Stimulated activated CD8-positive, alpha-beta memory T cell treated with anti-CD3 and anti-CD28 coated beads, Interleukin-2, amount 100 ng/mL, for 48 hours (primary cell): ENCODE measurements at places on chromosomes 6 and 20.

GRCh38 chr6:149223120-149223903, 94.2 kb upstream of the TAB2 start:
- DNase-seq = no peak

DNA sequence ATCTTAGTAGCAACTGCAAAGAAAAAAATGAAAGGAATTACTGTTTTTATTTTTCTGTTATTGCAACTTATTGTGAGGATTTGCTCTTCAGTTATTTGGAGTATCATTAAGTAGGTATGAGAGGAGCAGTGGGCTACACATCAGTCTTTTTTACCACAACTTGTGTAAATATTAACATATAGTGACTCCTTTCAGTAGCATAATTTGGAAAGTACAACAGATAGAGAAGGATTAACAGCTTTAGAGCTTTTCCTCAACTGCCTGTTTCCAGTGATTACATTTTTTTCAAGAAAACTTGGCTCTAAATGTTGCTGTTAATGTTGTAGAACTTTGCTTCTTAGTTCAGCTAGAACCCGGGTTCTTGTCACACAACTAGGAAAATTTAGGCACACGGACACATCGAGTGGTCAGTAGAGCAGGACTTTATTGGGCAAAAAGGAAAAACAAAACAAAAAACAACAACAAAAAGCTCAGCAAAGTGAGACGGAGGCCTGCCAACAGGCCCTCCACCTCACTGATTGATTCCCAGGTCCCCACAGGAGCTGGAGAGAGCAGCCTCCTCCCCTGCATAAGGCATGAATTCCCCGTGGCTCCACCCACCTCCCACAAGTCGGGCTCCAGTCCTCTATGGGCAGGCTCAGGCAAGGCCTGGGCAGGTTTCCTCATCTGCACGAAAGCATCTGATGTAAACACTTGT, 75.1 kb downstream of the ADGRG6 start:
- DNase-seq = no peak

GRCh38 chr6:150036081-150036480, 10.7 kb upstream of the RAET1L start:
- DNase-seq = no peak

GRCh38 chr20:32354592-32355416, 3.3 kb upstream of the ASXL1 start:
- DNase-seq = no peak

DNA sequence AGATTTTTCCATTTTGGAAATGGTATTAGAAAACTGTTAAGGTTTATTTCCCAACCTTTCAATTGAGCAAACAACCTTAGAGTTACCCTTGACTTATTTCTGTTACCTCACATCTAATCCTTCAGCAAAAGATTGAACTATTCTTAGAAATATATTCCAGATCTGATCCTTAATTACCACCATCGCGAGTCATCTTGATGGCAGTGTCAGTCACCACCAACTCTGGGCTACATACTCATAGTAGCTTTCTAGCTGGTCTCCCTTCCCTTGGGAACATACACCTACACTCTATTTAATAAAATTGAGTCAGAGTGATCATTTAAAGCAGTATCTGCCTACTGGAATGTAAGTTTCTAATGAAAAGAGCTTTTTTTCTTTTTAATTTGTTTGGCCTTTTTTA, 308.2 kb downstream of the EYS start:
- DNase-seq = no peak

DNA sequence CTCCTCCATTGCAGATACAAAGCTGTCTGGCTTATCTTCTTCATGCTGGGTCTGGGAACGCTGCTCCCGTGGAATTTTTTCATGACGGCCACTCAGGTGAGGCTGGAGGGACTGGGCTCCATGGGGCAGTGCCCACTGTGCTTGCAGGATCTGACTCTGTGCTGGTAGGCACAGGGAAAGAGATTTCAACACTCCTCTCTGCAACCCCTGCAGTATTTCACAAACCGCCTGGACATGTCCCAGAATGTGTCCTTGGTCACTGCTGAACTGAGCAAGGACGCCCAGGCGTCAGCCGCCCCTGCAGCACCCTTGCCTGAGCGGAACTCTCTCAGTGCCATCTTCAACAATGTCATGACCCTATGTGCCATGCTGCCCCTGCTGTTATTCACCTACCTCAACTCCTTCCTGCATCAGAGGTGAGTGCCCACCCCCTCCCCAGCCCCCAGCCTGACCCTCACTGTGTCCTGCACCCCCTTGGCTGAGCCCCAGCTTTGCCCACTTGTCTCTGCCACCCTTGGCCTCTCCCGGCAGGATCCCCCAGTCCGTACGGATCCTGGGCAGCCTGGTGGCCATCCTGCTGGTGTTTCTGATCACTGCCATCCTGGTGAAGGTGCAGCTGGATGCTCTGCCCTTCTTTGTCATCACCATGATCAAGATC, 6.1 kb downstream of the SLC29A1 start:
- no peak for DNase-seq

- DNase-seq = no peak
These were observed 40.8 kb upstream of the EPB41L1 start for GRCh38 chr20:36113566-36114250.

- DNase-seq = no peak
These were observed 5.9 kb downstream of the AARS2 start for GRCh38 chr6:44307217-44307616.

DNA sequence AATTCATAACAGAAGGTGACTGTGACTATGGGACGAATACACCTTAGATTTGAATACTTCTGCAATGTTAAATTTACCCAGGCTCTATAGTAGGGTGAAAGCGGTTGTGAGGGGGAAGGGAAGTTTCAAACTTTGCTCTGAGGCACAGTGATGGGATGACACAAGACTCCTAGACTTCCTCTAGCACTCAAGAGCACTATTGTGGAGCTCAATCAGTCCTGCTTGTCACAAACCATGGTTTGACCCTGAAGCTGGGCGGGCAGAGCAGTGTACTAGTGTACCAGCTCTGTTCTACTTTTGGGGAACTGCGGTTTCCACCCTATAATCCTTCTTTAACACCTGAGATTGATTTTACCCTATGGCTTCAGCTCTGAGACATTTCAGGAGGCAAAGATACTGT, 17.1 kb downstream of the TRIM27 start:
- no peak for DNase-seq

DNA sequence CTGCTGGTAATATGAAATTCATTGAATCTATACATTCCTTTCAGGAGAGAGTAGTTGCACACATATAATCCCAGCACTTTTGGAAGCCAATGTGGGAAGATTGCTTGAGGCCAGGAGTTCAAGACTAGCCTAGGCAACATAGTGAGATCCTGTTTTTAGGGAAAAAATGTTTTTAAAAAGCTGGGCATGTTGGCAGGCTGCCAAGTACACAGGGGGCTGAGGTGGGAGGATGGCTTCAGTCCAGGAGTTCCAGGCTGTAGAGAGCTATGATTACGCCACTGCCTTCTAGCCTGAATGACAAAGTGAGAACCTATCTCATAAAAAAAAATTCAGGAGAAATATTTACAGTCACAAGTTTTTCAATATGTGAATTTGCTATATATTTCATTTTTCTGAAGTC, 71.9 kb downstream of the GRM1 start:
- DNase-seq = no peak

DNA sequence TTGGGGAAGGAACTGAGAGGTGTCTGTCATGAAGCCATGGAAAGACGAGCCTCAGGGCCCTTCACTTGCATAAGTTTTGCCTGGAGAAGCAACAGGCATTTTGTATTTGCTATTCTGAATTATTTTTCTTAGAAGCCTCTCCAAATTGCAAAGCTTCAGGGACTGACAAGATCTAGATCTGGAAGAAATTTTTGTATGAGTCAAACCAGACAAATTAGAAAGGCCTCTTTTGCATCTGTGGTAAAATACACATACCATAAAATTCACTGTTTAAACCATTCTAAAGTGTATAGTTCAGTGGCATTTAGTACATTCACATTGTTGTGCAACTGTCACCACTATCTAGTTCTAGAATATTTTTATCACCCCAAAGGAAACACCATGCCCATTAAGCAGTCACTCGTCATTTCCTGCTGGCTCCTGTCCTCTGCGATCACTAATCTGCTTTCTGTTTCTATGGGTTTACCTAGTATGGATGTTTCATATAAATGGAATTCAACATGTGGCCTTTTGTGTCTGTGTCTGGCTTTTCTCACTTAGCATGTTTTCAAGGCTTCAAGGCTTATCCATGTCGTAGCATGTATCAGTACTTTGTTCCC, 269.1 kb downstream of the PHF3 start:
- DNase-seq = no peak

DNA sequence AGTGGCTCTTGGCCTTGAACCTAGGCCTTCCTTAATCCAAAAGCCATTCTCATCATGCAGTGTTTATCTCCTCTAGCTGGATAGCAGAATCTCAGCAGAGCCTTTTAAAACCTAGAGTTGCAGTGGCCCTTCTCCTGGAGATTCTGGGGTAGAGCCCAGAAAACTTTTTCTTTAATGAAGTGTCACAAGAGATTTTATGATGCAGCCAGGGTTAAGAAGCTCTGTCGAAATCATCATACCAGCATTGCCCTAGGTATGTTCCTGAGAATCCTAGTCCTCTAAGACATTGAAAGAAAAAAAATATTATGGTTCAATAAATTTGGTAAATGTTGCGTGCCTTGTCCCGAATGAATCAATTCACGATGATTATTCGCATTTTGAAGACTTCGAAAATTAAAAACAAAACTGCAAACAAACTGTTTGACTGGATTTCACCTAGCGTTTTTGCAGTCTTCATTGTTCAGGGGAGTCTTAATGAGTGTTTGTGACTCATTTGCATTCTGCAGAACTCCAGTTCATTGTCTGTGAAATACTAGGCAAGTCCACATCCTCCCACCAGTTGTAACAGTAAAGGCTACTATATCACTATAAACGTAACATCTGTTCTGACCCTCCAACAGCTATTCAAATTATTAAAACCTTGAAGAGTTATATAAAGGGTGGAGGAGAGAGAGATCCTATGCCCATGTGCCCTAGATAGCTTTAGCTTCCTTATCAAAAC, 198.6 kb downstream of the UST start:
- DNase-seq = no peak

GRCh38 chr6:119261944-119262284, 87.6 kb downstream of the MAN1A1 start:
- no peak for DNase-seq

DNA sequence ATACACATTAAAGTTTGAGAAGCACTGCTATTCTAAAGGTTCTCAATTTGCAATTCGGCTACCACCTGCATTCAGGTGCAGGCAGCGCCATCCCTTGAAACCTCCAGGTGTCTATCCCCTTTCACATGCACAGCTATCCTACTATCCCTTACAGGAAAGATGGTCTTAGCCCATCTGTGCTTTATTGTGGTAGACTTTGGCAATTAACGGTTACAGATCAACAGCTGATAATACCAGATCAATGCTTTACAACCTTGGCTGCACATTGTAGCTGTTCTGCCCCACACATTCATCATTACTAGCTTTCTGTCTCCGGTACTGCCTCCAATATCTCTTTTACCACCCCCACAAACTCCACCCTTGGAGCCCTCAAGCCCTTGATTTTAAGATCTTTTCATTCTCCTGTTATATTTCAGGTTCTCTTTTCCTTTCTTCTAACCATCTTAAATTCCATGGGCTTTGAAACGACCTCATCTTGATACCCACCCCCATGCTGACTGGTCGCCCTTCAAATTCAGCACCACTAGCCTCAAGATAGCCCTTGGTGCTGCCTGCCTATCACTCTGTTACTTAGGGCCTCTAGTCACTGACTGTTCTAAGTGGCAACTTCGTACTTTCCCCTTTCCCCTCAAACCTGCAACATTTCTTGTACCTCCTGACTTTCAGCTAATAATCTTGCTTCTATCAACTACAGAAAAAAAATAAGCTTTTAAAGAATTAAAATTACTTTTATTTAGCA, 50.8 kb downstream of the SPTLC3 start:
- no peak for DNase-seq

GRCh38 chr6:135084916-135085269, 30.3 kb upstream of the HBS1L start:
- DNase-seq = no peak

DNA sequence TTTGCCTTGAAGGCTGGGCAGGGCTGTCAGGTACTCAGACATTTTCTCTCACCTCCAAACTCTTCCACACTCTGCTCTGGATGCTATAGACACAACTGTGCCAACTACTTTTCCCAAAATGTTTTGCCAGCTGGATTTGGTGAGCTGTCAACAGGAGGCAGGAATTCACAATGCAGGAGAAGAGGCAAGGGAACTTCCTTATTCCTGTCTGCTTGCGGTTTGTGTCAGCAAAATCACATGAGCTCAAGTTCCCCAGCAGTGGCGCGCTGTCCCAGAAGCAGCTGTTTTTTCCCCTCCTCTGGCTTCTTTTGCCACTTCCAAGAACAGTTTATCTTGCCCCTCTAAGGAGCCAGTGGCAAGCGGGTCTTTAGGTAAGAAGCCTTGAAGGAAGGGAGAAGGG, 608.2 kb downstream of the PRKN start:
- DNase-seq = no peak

DNA sequence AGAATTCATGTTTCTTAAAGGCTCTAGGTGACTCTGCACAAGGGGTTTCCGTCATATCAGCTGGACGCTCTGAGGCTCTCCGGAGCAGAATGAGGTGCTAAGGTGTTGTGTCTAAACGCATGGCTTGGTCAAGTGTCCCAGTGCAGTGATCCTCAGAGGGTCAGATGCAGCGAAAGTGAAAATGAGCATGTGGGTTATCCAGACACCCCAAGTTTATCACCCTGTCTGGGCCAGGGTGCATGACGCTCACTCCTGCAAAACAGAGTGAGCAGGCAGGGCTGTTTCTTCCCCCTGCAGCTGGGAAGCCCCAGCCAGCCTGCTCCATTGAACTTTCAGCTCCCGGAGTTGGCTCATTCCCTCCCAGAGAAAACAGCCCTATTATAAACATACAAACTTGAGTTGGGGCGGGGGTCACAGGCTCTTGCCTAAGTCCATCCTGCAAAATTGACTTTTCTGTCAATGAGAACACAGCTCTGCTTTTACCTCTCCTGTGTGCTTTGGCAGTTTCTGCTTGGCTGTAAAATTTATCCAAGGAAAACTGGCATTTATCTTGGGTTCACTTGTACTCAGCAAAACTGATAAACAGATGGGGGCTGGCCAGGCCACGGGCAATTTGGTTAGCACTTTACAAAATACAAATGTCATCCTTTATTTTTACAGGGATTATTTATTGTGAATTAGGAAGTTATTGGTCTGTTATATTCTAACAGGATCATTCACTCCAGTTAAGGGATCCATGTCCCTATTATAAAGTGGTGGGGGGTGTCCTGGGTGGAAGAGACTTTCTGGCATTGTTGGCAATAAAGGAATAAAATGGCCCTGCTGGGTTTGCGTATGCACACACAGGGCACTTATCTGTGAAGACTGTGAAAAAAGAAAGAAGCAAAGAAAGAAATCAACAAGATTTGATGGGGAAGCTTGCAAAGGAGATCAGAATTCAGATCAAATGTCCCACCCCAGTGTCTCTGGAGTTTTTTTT, 154.9 kb downstream of the FOXA2 start:
- no peak for DNase-seq
